ENCODE measurements at places on chromosomes 3 and 15.
A peak's percentile ranks its signal among the peaks of the same experiment; 100 is the strongest.

- ATAC-seq = peak; percentile 81
Measured at GRCh38 chr15:66862940-66863335, 160.9 kb downstream of the SMAD6 start.

GRCh38 chr15:75348034-75348561, 1.3 kb downstream of the NEIL1 start:
- no peak for ATAC-seq

- ATAC-seq = peak; percentile 50
Measured at GRCh38 chr15:85702321-85703101, 92.2 kb downstream of the KLHL25 start.

- no peak for ATAC-seq
Measured at GRCh38 chr3:99330281-99330680, 308.1 kb upstream of the COL8A1 start.

DNA sequence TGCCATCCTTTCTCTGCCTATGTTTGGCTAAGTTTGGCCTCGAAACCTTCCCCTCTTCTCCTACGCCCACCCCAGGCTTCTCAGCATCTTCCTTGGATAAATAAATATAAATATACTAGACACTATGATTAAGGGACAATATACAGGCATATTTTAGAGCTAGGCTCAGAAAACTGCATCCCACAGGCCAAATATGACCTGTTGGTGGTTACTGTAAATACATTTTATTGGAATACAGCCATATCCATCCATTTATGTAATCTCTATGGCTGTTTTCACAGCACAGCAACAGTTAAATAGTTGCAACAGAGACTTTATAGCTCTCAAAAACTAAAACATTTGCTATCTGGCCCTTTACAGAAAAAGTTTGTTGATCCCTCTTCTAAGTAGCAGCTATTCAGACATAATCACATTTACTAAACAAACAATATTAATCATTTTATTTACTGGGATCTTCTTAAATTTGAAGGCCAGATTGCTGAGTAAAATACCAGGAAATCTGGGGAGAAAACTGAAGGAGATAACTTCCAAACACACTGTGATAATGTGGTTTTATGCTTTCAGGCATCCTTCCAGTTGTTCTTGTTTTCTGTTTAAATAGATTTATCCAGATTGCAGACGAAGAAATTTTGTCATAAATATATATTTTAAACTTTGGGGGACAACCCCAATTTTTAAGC, 269.7 kb upstream of the THRB start:
- no peak for ATAC-seq

GRCh38 chr3:149340310-149340933, 7.0 kb upstream of the TM4SF18 start:
- no peak for ATAC-seq

DNA sequence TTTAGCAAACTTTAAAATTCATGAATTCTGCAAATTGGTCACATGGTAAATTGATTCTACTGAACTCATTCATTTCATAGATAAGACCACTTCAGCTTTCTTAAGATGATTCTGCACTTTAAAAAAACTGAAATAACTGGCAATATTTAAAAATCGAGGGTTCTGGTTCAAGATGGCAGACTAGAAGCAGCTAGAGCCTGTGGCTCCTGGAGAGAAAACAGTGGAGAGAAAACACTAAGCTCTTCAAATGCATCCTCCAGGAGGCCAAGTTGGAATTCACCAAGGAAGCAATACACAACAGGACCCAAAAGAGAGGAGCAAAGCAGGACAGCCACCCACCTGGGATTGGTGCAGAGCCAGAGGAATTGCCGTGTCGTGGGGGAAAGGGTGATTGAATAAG, 132.1 kb downstream of the SPATA16 start:
- no peak for ATAC-seq

GRCh38 chr3:150786791-150787190, 23.8 kb upstream of the SIAH2 start:
- no peak for ATAC-seq

DNA sequence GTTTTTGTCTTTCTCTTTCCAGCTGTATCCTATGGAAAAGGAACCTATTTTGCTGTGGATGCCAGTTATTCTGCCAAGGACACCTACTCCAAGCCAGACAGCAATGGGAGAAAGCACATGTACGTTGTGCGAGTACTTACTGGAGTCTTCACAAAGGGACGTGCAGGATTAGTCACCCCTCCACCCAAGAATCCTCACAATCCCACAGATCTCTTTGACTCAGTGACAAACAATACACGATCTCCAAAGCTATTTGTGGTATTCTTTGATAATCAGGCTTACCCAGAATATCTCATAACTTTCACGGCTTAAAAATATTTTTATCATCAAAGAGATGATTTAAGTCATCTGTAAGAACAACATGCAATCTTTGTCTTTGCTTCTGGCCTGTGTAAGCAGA, 44.9 kb upstream of the PARP14 start:
- ATAC-seq = no peak

GRCh38 chr15:39752246-39752645, 30.4 kb downstream of the FSIP1 start:
- no peak for ATAC-seq

DNA sequence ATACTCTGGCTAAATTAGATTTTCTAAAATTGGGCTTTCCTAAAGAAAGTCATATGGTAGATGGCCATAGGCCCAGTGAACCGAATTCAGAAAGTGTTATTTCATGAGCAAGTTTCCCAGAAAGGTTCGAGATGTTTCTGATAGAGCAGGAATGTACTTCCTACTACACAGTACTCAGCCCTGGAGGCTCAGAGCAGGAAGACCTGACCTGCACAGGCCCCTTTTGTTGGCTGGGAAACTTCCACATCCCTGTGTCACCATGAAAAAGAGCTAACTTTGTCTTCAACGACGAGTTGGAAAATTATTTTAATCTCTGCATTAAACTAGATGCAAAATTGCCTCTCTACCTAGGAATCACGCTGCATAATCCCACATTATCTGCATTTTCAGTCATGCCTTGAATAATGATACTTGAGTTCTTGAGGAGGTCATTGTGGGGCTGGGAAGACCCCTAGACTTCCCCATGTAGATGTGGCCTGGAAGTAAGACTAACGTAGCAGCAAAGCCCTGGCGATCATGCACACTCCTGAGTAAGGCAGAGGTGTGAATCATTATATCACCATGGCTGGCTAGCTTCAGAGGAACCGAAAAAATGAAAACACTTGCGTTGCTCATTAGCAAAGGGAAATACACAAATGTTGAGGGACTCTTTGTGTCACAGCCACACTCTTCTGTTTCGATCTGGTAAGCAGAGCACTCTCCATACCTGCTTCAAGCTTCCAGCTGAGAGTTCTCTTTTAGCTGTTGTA, 47.1 kb downstream of the CMTM7 start:
- peak; percentile 94 for ATAC-seq

- ATAC-seq = peak; percentile 30
Measured at GRCh38 chr3:194306109-194306686, 44.9 kb downstream of the CPN2 start.

DNA sequence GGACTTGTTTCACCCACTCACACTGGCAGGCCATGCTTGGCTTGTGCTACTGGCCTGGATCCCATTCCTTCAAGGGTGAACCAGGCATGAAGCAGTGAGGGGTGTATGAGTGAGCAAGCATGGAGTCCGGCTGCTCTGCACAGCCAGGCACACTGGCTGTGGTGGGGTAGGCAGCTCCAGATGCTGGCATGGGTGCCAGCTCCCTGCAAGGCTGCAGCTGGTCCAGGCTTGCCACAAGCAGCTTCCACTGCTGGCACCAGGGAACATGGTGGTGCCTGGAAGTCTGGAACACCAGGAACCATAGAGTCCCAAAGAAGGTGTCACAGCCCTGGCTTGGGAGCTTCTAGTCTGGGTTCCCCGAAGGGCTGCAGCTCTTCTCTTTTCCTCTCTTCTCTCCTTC, 395.1 kb downstream of the UNC13C start:
- ATAC-seq = no peak

- ATAC-seq = no peak
Measured at GRCh38 chr3:87136066-87136596, 91.0 kb upstream of the CHMP2B start.
